ENCODE measurements at places on chromosomes 7 and 10. TPM values are rescaled to one million over a fixed set of nuclear protein-coding genes. Genes with fewer than 3 reads are reported as not detected.

GPR158 gene
- total RNA-seq, result 46.7 TPM

OPALIN gene
- total RNA-seq, result 58.5 TPM

RAB19 gene
- not detected for total RNA-seq

ABCC2 gene
- 1.1 TPM for total RNA-seq

COL1A2 gene
- 7.7 TPM for total RNA-seq

CDCA7L gene
- total RNA-seq, result 11.7 TPM

AGR2 gene
- not detected for total RNA-seq

CCDC146 gene
- total RNA-seq, result 15.0 TPM

SORBS1 gene
- total RNA-seq, result 275 TPM

MMD2 gene
- total RNA-seq, result 19.1 TPM

LIPM gene
- not detected for total RNA-seq

HOXA1 gene
- not detected for total RNA-seq

NPSR1 gene
- not detected for total RNA-seq

SFXN4 gene
- 36.2 TPM for total RNA-seq

KIAA1549 gene
- 24.2 TPM for total RNA-seq

NKX2-3 gene
- total RNA-seq, result not detected

FEZF1 gene
- total RNA-seq, result not detected

CYP2C18 gene
- total RNA-seq, result 0.20 TPM

PPP1R17 gene
- not detected for total RNA-seq

SPDYE9 gene
- total RNA-seq, result not detected

CABCOCO1 gene
- total RNA-seq, result 13.4 TPM

THSD7A gene
- 16.8 TPM for total RNA-seq

SRRM3 gene
- total RNA-seq, result 78.6 TPM
